ENCODE measurements at places on chromosomes 2 and 18. TPM values are rescaled to one million over a fixed set of nuclear protein-coding genes. Genes with fewer than 3 reads are reported as not detected.

- DNase-seq, result no peak
- no peak overlapping the region for H3K4me3 ChIP-seq
- H3K27me3 ChIP-seq, result no peaks in the 10 kb centered on the region
- no peaks in the 10 kb centered on the region for H3K4me1 ChIP-seq
- no peaks in the 10 kb centered on the region for H3K36me3 ChIP-seq
Measured at GRCh38 chr18:63834471-63835113, 52.9 kb upstream of the SERPINB2 start.

- no peak overlapping the region for H3K4me3 ChIP-seq
- H3K27ac ChIP-seq, result no peak overlapping the region
- no peaks in the 10 kb centered on the region for H3K27me3 ChIP-seq
- no peak for DNase-seq
Measured at GRCh38 chr2:172698041-172698863, 37.4 kb upstream of the RAPGEF4 start.

LCT gene
- 0.28 TPM for total RNA-seq

GRCh38 chr2:218465987-218466633 is 47.2 kb downstream of the VIL1 start:
- no peaks in the 10 kb centered on the region for H3K27me3 ChIP-seq
- peaks cover 6% of the 10 kb centered on the region for H3K36me3 ChIP-seq
- H3K27ac ChIP-seq, result no peak overlapping the region
- H3K4me3 ChIP-seq, result no peak overlapping the region

GRCh38 chr2:201964631-201965206 is 68.9 kb upstream of the FZD7 start:
- no peaks in the 10 kb centered on the region for H3K4me1 ChIP-seq
- no peak overlapping the region for H3K27ac ChIP-seq
- no peaks in the 10 kb centered on the region for H3K27me3 ChIP-seq
- H3K4me3 ChIP-seq, result no peak overlapping the region

GRCh38 chr18:48208432-48209140 is 200.6 kb downstream of the ZBTB7C start:
- no peak overlapping the region for H3K27ac ChIP-seq
- no peak overlapping the region for H3K4me3 ChIP-seq
- H3K4me1 ChIP-seq, result no peaks in the 10 kb centered on the region
- no peaks in the 10 kb centered on the region for H3K27me3 ChIP-seq
- DNase-seq, result no peak

DNA sequence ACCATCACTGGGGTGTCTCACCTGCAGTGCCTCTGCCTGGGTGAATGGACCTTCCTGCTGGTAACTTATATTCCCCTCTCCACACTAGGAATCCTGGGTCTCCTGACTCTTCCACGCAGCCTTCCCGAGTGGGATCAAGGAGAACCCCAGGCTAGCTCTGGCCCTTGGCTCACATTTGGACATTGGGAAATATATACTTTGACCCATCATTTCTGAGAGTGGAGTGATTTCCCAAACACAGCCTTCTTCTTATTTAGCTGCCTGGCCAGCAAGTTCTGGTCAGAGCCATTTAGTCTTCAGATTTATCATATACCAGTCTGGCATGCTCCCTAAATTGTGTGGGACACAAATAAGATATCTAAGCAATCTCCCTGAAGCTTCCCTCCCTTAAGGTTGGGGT is 146.8 kb upstream of the PGAP1 start:
- no peak for DNase-seq
- H3K4me1 ChIP-seq, result peaks cover 24% of the 10 kb centered on the region
- H3K4me3 ChIP-seq, result no peak overlapping the region
- no peaks in the 10 kb centered on the region for H3K36me3 ChIP-seq

Data from thoracic aorta (tissue), 2 donors.